CD4-positive, alpha-beta T cell treated with Interferon alpha-2 for 1 hour (primary cell): ENCODE measurements at places on chromosomes 12 and 14.

DNA sequence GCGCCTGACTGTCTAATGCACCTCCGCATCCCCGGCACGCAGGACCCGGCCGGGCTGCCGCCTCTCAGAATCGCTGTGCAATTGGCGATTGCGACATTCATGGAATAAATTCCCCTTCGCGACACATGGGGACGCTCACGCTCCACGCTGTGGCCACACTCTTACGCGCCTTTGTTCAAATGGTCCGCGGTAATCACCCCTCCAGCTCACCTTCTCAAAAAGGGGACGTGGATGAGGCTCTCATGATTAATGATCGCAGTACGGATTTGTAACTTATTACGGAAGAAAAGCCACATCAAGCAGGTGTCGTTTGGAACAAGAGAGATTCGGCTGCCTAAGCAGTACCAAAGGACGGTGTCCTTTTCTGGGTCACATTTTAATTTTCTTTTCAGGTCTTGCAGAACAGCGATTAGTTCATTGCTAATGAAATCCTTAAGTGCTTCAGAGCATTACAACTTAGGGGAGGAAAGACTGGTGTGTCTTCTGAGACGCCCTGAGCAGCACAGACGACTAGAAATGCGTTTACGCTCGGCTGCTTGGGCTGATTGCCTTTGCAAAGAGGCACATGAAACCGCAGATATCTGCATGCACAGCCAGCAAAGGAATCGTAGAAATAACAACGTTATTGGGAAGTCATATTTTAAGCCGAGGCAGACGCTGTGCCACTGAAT is 37.3 kb upstream of the ADGRD1 start:
- peak; percentile 4 for DNase-seq

GRCh38 chr12:24480766-24481449 is 468.0 kb downstream of the BCAT1 start:
- DNase-seq, result no peak

DNA sequence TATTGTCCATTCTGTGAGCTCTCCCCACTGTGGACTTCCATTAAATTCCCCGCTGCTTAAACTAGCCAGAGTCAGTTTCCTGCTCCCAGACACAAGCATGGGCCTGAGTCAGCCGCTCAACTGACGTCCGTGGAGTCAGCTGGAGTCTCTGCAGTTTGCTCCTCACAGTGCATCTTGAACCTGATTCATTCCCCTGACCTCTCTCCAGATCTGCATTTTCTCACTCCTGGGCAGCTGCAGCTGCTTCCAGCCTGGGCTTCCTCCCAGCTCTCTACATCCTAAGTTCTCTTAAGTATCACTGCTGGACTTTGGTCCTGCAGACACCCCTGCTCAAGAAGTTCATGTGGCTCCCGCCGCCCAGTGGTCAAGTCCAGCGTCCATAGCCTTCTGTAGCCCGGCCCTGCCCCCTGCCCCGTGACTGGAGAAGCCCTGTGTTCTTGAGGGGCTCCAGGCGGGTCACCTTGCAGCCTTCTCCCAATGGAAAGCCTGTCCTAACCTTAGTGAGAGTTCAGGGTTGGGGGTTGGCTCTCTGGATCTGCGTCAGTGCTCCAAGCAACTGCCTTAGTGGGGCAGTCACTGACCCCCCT is 20.0 kb downstream of the NFKBIA start:
- DNase-seq, result no peak

DNA sequence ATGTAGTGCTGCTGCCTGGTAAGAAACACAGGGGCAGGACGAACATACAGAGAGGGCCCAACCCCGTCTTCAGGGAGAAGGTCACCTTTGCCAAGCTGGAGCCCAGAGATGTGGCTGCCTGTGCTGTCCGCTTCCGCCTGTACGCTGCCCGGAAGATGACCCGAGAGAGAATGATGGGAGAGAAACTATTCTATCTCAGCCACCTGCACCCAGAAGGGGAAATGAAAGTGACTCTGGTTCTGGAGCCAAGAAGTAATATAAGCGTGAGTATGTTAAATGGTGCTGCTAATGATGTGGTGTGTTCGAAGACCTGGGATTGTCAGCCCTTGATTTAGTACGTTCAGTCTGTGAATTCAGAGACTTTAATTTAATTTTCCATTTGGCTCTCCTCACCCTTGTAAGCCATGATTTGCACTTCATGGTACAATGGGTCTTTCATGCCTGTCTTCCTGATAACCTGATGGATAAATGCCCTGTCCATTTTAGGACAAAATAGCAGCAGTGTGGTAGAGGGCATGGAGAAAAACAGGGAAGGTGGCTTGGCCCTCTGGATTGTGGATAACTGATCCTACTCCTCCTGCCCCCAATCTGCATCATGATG is 318.9 kb downstream of the SNAPC1 start:
- DNase-seq, result peak; percentile 42

DNA sequence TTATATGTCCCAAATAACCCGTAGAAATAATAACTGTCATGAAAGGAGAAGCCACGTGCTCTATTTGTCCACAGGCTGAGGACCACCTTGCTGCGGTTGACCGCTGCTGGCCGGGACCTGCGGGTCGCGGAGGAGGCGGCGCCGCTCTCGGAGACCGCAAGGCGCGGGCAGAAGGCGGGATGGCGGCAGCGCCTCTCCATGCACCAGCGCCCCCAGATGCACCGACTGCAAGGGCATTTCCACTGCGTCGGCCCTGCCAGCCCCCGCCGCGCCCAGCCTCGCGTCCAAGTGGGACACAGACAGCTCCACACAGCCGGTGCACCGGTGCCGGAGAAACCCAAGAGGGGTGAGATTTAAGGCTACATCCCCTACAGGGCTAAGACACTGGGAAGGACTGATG is 21.0 kb downstream of the RPGRIP1 start:
- peak; percentile 19 for DNase-seq
